ENCODE measurements at places on chromosomes 3 and 15. TPM values are rescaled to one million over a fixed set of nuclear protein-coding genes. Genes with fewer than 3 reads are reported as not detected.

- H3K36me3 ChIP-seq = no peaks in the 10 kb centered on the region
- H3K4me1 ChIP-seq = no peaks in the 10 kb centered on the region
- no peaks in the 10 kb centered on the region for H3K27me3 ChIP-seq
- no peak overlapping the region for H3K27ac ChIP-seq
- no peak for DNase-seq
Observed at GRCh38 chr3:45261333-45262110, 35.4 kb upstream of the TMEM158 start.

DNA sequence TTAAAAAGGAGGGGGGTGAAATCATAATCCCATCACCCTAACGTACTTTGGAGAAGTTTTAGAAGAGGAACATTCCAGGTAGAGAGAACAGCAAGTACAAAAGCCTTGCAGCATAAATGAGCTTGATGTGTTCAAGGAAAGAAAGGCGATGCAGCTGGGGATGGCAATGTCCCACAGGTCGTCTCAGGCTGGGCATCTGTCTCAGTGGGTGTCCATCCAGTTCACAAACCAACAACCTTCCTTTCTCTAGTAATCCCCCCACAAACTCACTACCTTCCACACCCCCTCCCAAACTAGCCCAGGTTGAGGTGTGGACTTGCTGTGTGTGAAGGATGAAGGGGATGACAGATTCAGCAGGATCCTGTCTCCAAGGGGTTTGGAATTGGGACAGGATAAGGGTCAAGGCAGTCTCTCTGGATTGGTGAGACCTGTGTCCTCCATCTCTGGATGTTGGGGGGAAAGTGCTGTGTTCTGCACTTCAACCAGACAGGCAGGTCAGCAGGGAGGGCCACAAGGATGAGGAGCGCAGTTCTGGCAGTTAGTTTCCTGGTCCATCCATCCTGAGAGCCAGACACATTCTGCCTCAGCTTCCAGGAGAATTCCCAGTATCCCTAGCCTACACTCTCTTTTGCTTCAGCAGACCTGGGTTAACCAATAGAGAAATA is 1.7 kb upstream of the ESYT3 start:
- peaks cover 5% of the 10 kb centered on the region for H3K4me1 ChIP-seq
- H3K36me3 ChIP-seq = no peaks in the 10 kb centered on the region
- no peak for DNase-seq
- no peak overlapping the region for H3K4me3 ChIP-seq
- H3K27me3 ChIP-seq = peaks cover 53% of the 10 kb centered on the region

DNA sequence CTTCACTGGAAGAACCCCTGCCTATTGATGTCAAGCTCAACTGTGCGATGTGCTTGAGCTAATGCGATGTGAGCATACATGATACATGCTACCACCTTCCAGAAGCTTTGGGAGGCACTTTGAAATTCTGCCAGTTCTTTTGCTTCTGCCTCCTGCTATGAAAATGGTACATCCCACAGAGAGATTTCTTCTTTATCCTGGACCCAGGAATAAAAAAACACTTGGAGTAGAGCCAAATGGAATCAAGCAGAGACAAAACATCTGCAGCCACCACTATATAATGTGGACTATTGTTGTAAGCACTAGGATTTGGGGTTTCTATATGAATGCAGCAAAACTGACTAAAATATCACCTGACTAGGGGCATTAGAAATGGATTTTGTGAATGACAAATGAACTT is 119.9 kb upstream of the GAP43 start:
- DNase-seq = no peak
- no peak overlapping the region for H3K4me3 ChIP-seq
- no peaks in the 10 kb centered on the region for H3K27me3 ChIP-seq
- H3K36me3 ChIP-seq = no peaks in the 10 kb centered on the region
- H3K27ac ChIP-seq = no peak overlapping the region

GRCh38 chr3:183266454-183266853 is 13.4 kb downstream of the B3GNT5 start:
- no peak overlapping the region for H3K4me3 ChIP-seq
- no peaks in the 10 kb centered on the region for H3K27me3 ChIP-seq
- peaks cover 35% of the 10 kb centered on the region for H3K4me1 ChIP-seq
- H3K27ac ChIP-seq = no peak overlapping the region

- H3K4me1 ChIP-seq = no peaks in the 10 kb centered on the region
- H3K4me3 ChIP-seq = no peak overlapping the region
- no peaks in the 10 kb centered on the region for H3K27me3 ChIP-seq
- no peaks in the 10 kb centered on the region for H3K36me3 ChIP-seq
- H3K27ac ChIP-seq = no peak overlapping the region
Observed at GRCh38 chr15:78989701-78990240, 44.9 kb upstream of the CTSH start.

Gene CX3CR1
- total RNA-seq = not detected

All from neural progenitor cell (in vitro differentiated cells).